Breast epithelium (tissue), 4 donors: ENCODE measurements at places on chromosomes 13 and 19.

DNA sequence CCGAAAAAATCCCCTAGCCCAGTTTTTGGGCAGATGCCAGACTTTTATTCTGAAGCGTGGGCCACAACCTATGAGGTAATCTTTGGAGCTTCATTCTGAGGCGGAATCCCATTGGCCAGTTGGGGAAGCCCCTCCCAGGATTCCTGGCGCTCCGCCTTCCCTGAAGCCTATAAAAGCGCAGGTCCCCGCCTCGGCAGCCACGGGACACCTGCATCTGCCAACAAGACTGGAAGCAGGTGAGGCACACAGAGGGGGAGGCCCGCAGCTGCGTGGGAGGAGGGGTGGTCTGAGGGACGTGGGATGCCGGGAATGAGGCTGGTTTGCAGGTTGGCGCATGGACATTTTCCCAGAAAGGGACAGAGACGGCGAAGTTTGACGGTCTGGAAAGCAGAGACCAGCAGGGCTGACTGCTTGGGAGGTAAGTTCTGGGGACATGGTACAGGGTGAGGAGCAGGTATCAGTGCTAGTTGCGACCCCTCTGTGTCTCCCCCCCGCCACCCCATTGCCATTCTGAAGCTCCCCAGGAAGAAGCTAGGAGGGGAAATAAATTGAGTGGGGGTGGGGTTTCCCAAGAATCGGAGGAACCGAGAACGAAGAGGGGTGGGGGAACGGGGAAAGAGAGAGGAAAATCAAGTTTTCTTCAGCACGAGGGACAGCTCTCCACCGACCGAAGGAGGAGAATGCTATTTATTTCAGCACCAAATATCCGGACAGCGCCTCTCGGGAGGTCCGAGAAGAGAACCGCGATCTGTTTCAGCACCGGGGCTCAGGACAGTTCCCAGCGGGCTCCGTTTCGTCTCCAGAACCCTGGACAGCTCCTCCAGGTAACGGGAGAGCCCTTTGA is 22.4 kb upstream of the FEM1A start:
- peak; percentile 88 for DNase-seq

- no peak for DNase-seq
These were observed 82.8 kb downstream of the STARD13 start for GRCh38 chr13:33202644-33203169.

DNA sequence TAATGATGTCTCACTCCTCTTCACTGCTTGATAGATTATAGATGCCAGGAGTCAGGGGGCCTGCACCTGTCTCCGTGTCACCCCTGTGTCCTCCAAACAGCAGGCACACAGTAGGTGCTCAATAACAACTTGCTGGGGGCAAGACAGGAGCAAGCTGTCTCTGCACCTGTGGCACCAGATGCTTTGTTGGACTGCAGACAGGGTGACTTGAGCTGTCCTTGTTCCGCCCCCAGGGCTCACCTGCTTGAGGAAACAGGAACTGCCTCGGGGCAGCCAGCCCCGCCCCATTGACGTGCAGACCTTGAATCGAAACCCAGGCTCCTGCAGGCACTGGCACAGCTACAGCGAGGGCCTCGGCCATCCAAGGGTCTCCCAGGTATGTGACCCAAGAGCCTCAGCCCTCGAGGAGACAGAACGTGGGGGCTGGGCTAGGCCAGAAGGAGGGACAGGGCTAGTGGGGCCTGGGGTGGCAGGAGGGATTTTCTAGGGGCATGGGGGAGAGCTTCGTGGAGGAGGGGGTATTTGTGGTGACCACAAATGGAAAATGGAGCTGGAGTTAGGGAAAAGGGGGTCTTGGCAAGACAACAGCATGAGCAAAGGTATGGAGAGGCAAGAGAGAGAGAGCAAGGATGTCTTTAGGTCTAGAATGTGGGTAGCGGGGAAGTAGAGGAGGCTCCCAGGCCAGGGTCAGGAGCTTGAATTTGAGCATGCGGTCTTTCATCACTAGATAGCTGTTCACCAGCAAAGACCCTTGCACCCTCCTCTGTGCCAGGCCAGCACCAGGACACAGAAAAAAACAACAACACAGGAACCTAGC is at the start of gene HSH2D:
Gene HSH2D (plus strand): TSS at position 287 of the 817 bp plus-strand sequence. CDS start 5,066 bp downstream, outside the sequence.
- peak; percentile 54 for DNase-seq

GRCh38 chr19:49387936-49388372 is at the start of gene KASH5:
TSS of gene KASH5 (plus strand) at chr19:49388249. CDS start at chr19:49390884, 2,635 bp downstream.
- DNase-seq = peak; percentile 75

- no peak for DNase-seq
These were observed 551.0 kb upstream of the NBEA start for GRCh38 chr13:34391076-34391475.

DNA sequence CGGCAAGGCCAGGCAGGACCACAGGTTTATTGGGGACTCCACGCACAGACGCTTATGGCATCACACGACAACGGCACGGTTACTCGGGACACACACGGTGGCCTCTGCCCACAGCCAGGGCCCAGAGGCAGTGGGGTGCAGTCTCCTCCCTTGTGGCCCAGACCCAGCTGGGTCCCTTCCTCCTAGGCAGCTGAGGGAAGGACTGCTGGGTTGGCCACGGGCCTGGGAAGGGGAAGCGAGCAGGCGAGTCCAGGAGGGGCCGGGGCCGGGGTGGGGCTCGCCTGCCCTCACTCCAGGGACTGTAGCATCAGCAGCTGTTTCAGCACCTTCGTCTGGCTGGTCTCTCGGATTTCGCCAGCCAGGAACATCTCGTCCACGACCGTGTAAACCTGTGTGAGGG is 12.5 kb downstream of the AP2S1 start:
- no peak for DNase-seq

DNA sequence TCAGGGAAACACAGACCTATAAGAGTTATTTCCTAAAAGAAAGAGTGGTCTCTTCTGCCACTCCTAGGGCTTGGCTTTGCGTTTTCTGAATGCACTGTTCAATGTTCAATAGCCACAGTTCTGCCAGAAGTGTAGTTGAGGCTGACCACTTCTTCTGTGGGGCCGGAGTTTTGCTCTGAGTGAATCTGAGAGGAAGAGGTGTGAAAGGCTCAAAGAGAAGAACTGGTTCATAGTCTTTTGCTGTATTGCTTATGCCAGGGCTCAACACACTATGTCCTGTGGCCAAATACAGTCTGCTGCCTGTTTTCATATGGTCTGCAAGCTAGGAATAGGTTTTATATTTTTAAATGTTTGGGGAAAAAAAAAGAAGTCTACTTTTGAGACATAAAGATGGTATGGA is 128.2 kb downstream of the STOML3 start:
- DNase-seq = no peak

- no peak for DNase-seq
These were observed 126.6 kb upstream of the KLF5 start for GRCh38 chr13:72932250-72932649.
